Fibroblast of skin of scalp (primary cell): ENCODE measurements at places on chromosomes 4 and X.

DNA sequence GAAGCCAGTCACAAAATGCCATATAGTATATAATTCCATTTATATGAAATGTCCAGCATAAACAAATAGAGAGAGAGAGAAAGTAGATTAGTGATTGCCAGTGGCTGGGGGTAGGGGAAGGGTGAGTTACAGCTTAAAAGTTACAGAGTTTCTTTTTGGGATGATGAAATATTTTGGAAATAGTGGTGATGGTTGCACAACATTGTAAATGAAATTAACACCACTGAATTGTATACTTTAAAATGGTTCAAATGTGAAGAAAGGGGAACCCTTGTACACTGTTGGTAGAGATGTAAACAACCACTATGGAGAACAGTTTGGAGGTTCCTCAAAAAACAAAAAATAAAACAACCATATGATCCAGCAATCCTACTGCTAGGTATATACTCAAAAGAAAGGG lies 131.2 kb upstream of the GPC4 start:
- DNase-seq: no peak

- DNase-seq: no peak
These were observed 12.0 kb downstream of the WFS1 start for GRCh38 chr4:6281436-6282313.

- peak; percentile 26 for DNase-seq
These were observed 337.0 kb downstream of the PDGFC start for GRCh38 chr4:156634612-156635011.

- no peak for DNase-seq
These were observed 268.8 kb upstream of the RASGEF1B start for GRCh38 chr4:81740487-81740886.
